ENCODE measurements at places on chromosomes 13 and 19. TPM values are rescaled to one million over a fixed set of nuclear protein-coding genes. Genes with fewer than 3 reads are reported as not detected.

TEX101 gene
- not detected for polyA plus RNA-seq

ERICH4 gene
- polyA plus RNA-seq, result not detected

SIAH3 gene
- not detected for polyA plus RNA-seq

KASH5 gene
- not detected for polyA plus RNA-seq

LRRC4B gene
- polyA plus RNA-seq, result not detected

FCHO1 gene
- polyA plus RNA-seq, result 28.8 TPM

VMAC gene
- polyA plus RNA-seq, result 13.0 TPM

WASF3 gene
- polyA plus RNA-seq, result not detected

PSG4 gene
- not detected for polyA plus RNA-seq

PDX1 gene
- polyA plus RNA-seq, result not detected

- H3K27me3 ChIP-seq, result no peaks in the 10 kb centered on the region
- no peak for DNase-seq
- H3K36me3 ChIP-seq, result no peaks in the 10 kb centered on the region
- no peaks in the 10 kb centered on the region for H3K4me1 ChIP-seq
- no peak overlapping the region for H3K4me3 ChIP-seq
Observed at GRCh38 chr19:48350856-48351255, 12.9 kb downstream of the TMEM143 start.

DNA sequence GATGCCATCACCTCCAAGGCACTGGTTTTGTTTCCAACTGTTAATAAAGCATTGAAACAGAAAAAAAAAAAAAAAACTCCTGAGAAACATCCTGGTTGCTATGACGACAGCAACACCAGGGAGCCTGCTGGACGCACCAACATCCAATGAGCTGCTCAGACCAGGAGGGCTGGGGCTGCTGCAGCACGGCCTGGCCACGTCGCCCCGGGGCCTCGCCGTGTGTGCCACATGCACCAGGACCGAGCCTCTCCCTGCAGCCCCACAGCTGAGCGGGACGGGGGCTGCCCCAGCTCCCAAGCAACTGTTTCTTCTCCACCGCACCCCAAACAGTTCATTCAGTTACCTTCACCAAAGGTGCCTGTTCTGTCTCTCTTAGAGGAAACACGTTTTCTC is 54.5 kb downstream of the RASA3 start:
- peaks cover 50% of the 10 kb centered on the region for H3K36me3 ChIP-seq
- H3K27me3 ChIP-seq, result no peaks in the 10 kb centered on the region
- no peak overlapping the region for H3K27ac ChIP-seq
- no peaks in the 10 kb centered on the region for H3K4me1 ChIP-seq
- no peak for DNase-seq

GRCh38 chr19:13505761-13506470 is 363 bp downstream of the CACNA1A start:
- no peaks in the 10 kb centered on the region for H3K4me1 ChIP-seq
- H3K4me3 ChIP-seq, result no peak overlapping the region
- no peaks in the 10 kb centered on the region for H3K36me3 ChIP-seq
- no peak overlapping the region for H3K27ac ChIP-seq

- H3K27ac ChIP-seq, result no peak overlapping the region
- peaks cover 43% of the 10 kb centered on the region for H3K4me1 ChIP-seq
- no peak overlapping the region for H3K4me3 ChIP-seq
- H3K36me3 ChIP-seq, result peaks cover 26% of the 10 kb centered on the region
- no peaks in the 10 kb centered on the region for H3K27me3 ChIP-seq
Observed at GRCh38 chr19:41403181-41403970, 5.8 kb downstream of the BCKDHA start.

DNA sequence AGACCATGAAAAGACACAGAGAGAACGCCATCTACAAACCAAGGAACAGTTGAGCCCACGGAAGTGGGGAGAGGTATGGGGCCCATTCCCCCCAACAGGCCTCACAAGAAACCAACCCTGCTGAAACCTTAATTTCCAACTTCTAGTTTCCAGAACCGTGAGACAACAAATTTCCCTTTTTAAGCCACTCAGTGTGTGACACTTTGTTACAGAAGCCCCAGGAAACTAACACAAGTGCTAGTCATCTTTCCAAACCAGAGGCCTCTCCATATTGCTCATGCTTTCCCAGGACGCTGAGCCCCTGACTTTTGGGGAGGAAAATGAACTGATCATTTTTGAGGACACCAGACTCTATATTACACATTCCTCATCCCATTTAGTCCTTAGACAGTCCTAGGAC is 186.8 kb downstream of the NUFIP1 start:
- H3K27ac ChIP-seq, result no peak overlapping the region
- no peak for DNase-seq
- H3K27me3 ChIP-seq, result no peaks in the 10 kb centered on the region
- peaks cover 15% of the 10 kb centered on the region for H3K4me1 ChIP-seq
- H3K36me3 ChIP-seq, result no peaks in the 10 kb centered on the region
- no peak overlapping the region for H3K4me3 ChIP-seq

DNA sequence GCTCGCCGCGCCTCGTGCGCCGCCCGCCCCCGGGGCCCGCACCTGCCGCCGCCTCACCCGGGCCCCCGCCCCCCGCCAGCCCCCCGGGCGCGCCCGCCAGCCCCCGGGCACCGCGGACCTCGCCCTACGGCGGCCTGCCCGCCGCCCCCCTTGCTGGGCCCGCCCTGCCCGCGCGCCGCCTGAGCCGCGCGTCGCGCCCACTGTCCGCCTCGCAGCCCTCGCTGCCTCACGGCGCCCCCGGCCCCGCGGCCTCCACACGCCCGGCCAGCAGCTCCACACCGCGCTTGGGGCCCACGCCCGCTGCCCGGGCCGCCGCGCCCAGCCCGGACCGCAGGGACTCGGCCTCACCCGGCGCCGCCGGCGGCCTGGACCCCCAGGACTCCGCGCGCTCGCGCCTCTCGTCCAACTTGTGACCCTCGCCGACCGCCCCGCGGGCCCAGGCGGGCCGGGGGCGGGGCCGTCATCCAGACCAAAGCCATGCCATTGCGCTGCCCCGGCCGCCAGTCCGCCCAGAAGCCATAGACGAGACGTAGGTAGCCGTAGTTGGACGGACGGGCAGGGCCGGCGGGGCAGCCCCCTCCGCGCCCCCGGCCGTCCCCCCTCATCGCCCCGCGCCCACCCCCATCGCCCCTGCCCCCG is 17.2 kb downstream of the POLRMT start:
- no peaks in the 10 kb centered on the region for H3K27me3 ChIP-seq
- no peak for DNase-seq
- peaks cover 1% of the 10 kb centered on the region for H3K4me1 ChIP-seq

DNA sequence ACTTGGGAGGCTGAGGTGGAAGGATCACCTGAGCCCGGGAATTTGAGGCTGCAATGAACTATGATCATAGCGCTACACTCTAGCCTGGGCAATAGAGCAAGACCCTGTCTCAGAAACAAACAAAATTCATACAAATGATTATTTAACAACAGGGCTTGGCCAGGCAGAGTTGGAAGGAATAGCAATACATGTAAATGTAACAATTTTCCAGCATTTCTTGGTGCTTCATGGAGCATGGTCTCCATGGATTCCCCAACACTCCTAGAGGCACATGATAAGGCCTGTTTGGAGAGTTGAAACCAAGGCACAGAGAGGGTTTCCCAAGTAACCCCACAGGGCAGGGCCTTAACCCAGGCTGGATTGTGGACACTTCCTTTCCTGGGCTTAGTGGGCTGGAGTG is 10.2 kb downstream of the INSL3 start:
- H3K36me3 ChIP-seq, result no peaks in the 10 kb centered on the region
- H3K4me1 ChIP-seq, result peaks cover 5% of the 10 kb centered on the region
- no peak overlapping the region for H3K4me3 ChIP-seq
- no peaks in the 10 kb centered on the region for H3K27me3 ChIP-seq

- no peak overlapping the region for H3K27ac ChIP-seq
- no peaks in the 10 kb centered on the region for H3K36me3 ChIP-seq
- DNase-seq, result no peak
- H3K4me3 ChIP-seq, result peak overlapping the region; percentile 90
- no peaks in the 10 kb centered on the region for H3K27me3 ChIP-seq
Observed at GRCh38 chr13:27619093-27619727, 1.1 kb downstream of the LNX2 start.

DNA sequence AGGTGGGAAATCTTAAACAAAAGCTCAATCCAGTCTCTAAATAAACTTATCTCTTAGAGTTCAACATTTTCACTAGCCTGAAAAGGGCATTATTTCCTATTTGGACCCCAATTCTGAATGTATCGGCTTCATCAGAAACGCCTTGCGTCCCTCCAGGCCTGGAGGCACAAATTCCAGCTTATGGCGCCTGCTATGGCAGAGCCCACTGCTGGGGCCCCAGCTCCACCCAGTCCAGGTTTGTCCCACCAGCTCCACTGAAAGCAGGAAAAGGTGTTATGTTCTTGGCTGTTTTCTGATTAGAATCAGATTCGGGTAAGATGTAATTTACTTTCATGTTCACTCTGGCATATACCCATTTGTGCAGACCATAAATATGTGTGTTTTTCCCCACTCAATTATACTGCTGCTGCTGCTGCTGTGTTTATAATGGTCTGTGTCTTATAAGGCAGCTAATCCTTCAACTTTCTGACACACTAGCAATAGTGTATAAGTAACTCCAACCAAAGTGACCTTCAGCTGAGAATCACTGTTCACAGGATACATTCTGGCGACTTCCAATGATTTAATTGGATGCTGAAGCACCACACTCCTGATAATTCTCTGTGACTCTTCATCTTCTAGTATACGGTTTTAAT is 6.4 kb downstream of the IRS2 start:
- H3K36me3 ChIP-seq, result peaks cover 16% of the 10 kb centered on the region
- H3K4me1 ChIP-seq, result peaks cover 82% of the 10 kb centered on the region
- no peaks in the 10 kb centered on the region for H3K27me3 ChIP-seq
- DNase-seq, result no peak

DNA sequence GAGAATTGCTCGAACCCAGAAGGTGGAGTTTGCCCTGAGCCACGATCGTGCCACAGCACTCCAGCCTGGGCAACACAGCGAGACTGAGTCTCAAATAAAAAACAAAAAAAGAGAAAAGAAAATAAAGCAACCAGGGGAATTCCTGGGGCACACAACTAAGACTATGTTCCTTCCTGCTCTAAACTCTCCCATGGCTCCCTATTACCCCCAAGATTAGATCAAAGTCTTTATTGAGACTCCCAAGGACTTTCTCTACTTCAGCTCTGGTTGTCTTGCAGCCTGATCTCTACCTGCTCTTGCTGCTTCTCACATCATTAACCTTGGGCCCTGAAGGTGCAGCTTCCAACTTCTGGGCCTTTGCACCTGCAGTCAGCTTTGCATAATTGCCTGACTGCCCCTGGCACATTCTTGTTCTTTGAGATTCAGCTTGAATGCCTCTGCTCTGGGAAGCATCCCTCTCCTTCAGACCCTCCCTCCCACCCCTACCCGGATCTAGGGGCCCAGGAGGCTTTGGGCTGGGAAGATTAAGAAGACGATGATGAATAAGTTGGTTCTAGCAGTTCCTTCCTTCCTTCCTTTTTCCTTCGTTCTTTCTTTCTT is 16.8 kb upstream of the CERS4 start:
- no peak overlapping the region for H3K4me3 ChIP-seq
- peak; percentile 24 for DNase-seq
- no peaks in the 10 kb centered on the region for H3K36me3 ChIP-seq

- H3K27ac ChIP-seq, result no peak overlapping the region
- peaks cover 12% of the 10 kb centered on the region for H3K4me1 ChIP-seq
- DNase-seq, result no peak
- no peaks in the 10 kb centered on the region for H3K27me3 ChIP-seq
- H3K4me3 ChIP-seq, result no peak overlapping the region
Observed at GRCh38 chr13:29474991-29475390, 120.5 kb downstream of the SLC7A1 start.

DNA sequence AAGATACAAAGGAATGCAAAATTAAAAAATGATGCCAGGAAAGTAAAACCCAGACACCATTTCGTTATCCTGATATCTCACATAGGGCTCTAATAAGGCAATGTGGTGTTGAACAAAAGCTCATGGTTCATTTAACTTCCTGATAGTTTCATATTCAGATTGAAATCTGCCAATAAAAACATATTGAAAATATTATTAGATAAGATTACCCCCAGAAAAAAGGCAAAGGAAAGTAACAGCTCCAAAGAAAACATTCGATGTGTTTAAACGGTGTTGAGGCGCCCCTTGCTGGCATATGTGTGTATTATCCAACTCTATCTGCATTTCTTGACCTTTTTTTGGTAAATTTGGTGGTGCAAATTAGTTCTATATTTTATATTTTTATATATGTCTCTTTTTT is 75.9 kb downstream of the ESD start:
- H3K27ac ChIP-seq, result no peak overlapping the region
- no peak for DNase-seq
- peaks cover 4% of the 10 kb centered on the region for H3K4me1 ChIP-seq
- H3K27me3 ChIP-seq, result no peaks in the 10 kb centered on the region
- H3K4me3 ChIP-seq, result no peak overlapping the region

- H3K27me3 ChIP-seq, result no peaks in the 10 kb centered on the region
- no peak overlapping the region for H3K27ac ChIP-seq
- DNase-seq, result peak; percentile 38
- H3K36me3 ChIP-seq, result no peaks in the 10 kb centered on the region
- peaks cover 9% of the 10 kb centered on the region for H3K4me1 ChIP-seq
Observed at GRCh38 chr13:58313219-58313618, 681.7 kb downstream of the PCDH17 start.

- no peaks in the 10 kb centered on the region for H3K27me3 ChIP-seq
- H3K4me1 ChIP-seq, result peaks cover 53% of the 10 kb centered on the region
- peak overlapping the region; percentile 38 for H3K4me3 ChIP-seq
- DNase-seq, result no peak
Observed at GRCh38 chr13:98549728-98550317, 27.1 kb downstream of the STK24 start.

- H3K4me3 ChIP-seq, result no peak overlapping the region
- no peaks in the 10 kb centered on the region for H3K36me3 ChIP-seq
- DNase-seq, result no peak
- no peaks in the 10 kb centered on the region for H3K27me3 ChIP-seq
- no peak overlapping the region for H3K27ac ChIP-seq
Observed at GRCh38 chr13:23707674-23708073, 137.5 kb downstream of the TNFRSF19 start.

DNA sequence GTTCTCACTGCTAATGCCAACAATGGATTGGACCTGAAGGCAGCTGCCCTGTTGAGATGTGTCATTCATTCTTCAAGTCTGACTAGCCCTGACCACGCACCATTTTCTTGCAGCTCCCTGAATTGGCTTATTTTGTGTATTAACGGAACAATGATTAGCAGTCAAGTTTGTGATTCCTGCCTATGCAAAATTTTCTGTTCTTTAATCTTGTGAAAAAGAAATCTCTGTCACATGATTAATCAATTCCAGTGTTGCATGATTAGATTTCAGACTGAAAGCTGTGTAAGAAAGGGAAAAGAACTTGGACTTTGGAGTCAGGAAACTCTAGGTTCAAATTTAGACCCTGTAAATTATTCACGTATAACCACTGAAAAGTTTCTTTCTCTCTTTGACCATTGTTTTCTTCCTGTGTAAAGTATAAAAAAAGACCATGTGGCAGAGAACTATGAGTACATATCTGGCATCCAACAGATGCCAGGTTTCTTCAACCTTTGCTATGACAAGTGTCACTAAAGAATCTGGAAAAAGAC is 64.5 kb upstream of the SLC10A2 start:
- H3K36me3 ChIP-seq, result no peaks in the 10 kb centered on the region
- H3K27ac ChIP-seq, result no peak overlapping the region
- H3K4me3 ChIP-seq, result no peak overlapping the region
- DNase-seq, result no peak
- H3K27me3 ChIP-seq, result no peaks in the 10 kb centered on the region
- no peaks in the 10 kb centered on the region for H3K4me1 ChIP-seq

GRCh38 chr13:30027569-30028455 is 177.4 kb upstream of the UBL3 start:
- DNase-seq, result no peak
- no peaks in the 10 kb centered on the region for H3K27me3 ChIP-seq
- no peak overlapping the region for H3K4me3 ChIP-seq
- no peaks in the 10 kb centered on the region for H3K4me1 ChIP-seq
- no peak overlapping the region for H3K27ac ChIP-seq
- H3K36me3 ChIP-seq, result no peaks in the 10 kb centered on the region

- DNase-seq, result no peak
- H3K36me3 ChIP-seq, result no peaks in the 10 kb centered on the region
- no peak overlapping the region for H3K27ac ChIP-seq
- no peaks in the 10 kb centered on the region for H3K4me1 ChIP-seq
Observed at GRCh38 chr13:30998136-30999088, 66.0 kb downstream of the TEX26 start.

Measured in CD14-positive monocyte (primary cell).